Muscle of back (tissue), 13 donors: ENCODE measurements at places on chromosomes 6 and 20. TPM values are rescaled to one million over a fixed set of nuclear protein-coding genes. Genes with fewer than 3 reads are reported as not detected.

The WFDC2 gene
- not detected for polyA plus RNA-seq

The RCAN2 gene
- polyA plus RNA-seq = 4.0 TPM

The MYO6 gene
- 6.1 TPM for polyA plus RNA-seq

The SNAP25 gene
- 3.0 TPM for polyA plus RNA-seq

The MACROD2 gene
- polyA plus RNA-seq = 5.0 TPM

The PCK1 gene
- polyA plus RNA-seq = 0.18 TPM

The KIAA0408 gene
- polyA plus RNA-seq = 22.2 TPM

- no peak for DNase-seq
Observed at GRCh38 chr6:36853325-36853724, 14.1 kb upstream of the CPNE5 start.

DNA sequence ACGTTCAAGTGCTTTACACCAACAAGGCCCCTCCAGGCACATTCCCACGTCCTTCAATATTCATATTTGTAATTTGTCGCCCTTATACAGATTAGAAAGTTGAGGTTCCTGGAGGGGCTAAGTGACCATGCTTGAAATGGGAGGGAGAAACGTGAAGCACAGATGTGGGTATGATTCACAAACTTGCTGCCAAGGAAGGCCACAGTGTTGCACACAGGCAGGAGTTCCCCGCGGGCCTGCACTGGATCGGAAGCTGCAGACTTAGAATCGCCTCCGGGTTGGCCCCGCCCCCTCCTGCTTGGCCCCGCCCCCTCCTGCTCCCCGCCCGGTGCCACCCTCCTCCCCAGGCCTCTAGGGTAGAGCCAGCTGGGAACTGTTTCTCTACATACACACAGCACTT, 58.2 kb upstream of the QKI start:
- DNase-seq = peak; percentile 51

DNA sequence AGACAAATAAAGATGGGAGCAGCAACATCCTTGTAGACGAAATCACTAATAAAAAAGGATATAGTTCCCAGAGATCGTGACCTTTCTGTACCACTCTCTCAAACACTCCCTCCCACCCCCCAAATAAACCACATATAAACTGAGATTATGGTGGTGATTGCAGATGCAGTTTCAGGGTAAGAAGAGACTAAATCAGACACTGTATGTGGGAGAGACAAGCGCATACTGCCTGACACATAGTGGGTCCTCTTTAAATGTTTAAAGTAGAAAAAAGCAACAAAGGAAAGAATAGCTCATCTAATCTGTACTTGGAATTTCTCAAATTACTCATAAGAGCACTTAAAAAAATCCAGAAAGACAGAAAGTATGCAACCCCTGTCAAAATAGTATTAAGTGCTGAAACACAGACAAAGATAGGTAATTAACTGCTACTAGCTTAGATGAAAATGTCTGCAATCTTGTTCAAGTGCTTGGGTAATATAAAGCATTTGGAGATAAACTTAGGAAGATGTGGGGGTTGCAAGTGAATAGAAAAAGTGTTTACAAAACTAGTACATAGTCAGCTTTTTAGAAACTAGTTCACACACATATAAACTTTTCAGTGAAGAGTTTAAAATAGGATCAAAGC, 151.6 kb downstream of the BACH2 start:
- DNase-seq = no peak

GRCh38 chr6:147081076-147081609, 123.1 kb upstream of the STXBP5 start:
- no peak for DNase-seq

- no peak for DNase-seq
Observed at GRCh38 chr6:24353861-24354260, 4.0 kb downstream of the DCDC2 start.

- no peak for DNase-seq
Observed at GRCh38 chr6:48563433-48563832, 452.4 kb upstream of the PTCHD4 start.

- no peak for DNase-seq
Observed at GRCh38 chr6:8749465-8749864, 314.1 kb upstream of the SLC35B3 start.

- no peak for DNase-seq
Observed at GRCh38 chr20:57610261-57610952, 9.8 kb downstream of the ZBP1 start.

GRCh38 chr6:45504947-45505346, 127.2 kb upstream of the SUPT3H start:
- DNase-seq = peak; percentile 36

GRCh38 chr6:159969921-159970320, 1.0 kb downstream of the IGF2R start:
- peak; percentile 90 for DNase-seq

DNA sequence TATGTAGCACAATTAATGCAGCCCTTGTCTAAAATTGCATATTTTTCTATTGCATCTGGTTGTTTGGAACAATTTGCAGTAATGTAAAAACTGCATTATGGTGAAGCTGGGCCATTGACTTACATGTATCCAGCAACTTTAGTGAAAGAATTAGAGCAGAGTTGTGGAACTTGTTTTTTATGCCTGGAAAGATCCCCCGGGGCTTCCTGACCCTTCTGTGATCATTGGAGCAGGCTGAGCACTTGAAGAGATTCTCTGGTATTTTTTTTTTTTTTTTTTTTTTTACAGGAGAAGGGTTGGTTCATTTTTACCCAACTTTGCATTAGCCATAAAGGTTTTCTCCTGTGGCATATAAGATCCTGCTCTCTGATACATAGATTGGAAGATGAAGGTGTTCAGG, 45.0 kb downstream of the LIN28B start:
- no peak for DNase-seq

DNA sequence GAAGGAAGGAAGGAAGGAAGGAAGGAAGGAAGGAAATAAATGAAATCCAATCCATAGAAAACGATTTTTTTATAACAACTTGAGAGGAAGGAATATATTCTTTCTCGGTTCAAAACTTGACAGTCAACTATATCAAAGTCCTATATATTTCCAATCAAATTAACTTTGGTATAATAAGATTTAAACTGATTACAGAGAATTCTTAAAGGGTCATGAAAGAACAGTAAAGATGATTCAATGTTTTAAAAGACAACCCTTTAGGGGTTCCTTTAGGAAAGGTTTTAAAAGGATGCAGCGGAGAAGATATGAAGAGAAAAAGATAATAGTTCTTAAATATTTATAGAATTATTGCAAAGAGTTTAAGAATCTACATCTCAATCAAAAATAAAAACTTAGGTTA, 61.2 kb downstream of the ME1 start:
- DNase-seq = no peak

DNA sequence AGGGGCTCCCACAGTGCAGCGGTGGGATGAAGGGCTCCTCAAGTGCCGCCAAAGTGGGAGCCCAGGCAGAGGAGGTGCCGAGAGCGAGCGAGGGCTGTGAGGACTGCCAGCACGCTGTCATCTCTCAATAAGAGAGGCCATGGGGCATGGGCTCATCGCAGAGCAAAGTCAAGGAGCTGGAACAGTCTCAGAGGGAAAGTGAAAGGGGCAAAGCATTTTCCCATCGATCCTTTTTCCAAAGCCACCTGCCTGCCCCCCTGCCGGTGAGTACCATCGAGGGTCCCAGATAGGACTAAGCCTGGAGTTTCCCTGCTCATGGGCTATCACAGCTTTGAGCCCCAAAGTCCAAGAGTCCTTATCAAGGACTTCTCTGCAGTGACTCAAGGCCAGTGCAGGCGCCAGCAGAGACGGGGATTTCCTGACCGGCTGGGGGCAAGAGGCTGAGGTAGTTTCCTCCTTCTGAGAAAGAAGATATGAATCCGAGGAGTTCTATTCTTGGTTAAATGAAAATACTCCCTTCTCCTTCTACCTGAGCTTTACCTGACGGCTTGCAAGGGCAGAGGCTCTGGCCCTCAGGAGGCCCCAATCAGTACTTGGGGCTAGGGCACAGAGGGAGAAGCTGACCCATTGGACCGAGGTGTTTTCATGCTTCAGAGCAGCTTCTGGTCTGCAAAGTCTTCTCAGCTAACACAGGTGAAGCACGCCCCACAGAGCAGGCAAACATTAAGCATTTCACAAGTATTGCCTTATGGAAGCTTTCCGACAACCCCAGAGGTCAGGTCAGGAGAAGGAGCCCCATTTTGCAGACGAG, 22.6 kb downstream of the ETV7 start:
- no peak for DNase-seq

GRCh38 chr20:57772349-57772964, 62.6 kb upstream of the PMEPA1 start:
- peak; percentile 74 for DNase-seq

DNA sequence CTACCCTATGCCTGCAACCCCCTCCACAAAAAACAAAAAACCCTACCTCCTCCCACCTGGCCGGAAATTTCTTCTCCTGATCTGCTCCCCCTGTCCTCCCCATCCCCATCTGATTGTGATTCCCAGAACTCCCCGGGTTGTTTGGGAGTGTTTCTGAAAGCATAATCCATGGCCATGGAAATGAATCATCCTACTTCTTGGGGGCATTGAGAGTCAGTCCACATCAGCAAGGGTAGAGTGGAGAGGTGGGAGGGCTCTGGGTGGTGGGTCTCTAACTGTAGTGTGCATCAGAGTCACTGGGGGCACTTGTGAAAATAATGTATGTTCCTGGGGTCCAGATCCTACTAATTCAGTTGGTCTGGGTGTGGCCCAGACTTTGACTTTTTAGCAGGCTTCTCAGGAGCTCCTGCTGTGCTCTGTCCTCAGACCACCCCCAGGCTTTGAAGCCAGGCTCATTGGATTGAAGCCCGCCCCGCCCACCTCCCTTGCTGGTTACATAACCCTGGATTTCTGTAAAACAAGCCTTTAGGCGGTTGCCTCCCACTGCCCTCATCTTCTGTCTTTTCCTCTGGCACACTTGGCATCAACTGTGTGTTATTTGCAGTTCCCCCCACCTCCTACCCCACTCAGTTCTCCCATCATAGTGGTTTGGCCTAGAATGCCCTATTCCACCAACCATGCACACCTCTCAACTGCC, 10.5 kb downstream of the PIGT start:
- DNase-seq = no peak

DNA sequence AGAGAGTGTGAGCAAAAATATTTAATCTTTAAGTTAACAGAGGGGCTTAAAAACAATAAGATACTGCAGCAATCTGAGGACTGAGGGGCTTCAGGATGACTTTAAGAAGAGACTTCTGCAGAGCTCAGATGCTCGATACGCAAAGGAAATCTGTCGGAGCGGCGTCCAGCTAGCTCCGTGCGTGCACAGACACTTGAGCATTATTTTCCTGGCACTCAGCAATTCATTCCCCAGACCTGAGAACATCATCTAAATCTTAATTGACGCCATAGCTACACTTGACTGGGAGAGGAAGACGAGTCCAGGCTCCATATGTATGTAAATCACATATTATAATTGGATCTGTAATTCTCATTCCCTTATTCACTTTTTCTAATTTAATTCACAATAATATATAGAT, 228.2 kb downstream of the SOD2 start:
- DNase-seq = peak; percentile 91
